ENCODE measurements at places on chromosomes 7 and 10.

- DNase-seq = no peak
These were observed 71.9 kb downstream of the PLXDC2 start for GRCh38 chr10:19888061-19888660.

DNA sequence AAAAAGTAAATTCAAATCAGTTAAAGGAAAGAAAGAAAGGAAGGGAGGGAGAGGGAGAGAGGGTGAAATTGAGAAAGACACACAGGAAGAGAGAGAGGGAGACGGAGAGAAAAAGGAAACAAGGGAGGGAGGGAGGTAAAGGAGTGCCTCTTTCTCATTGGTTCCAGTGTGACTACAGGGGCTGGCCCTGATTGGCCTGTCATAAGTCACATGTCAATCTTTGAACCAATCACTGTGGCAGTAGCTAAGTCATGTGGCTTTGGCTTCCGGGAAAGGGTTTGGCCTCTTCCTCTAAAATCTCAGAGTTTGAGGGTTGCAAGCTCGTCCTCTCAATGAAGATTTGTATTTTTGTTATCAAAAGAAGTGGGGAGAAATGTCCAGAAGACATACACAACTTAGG is 150.2 kb downstream of the RAB11FIP2 start:
- no peak for DNase-seq

DNA sequence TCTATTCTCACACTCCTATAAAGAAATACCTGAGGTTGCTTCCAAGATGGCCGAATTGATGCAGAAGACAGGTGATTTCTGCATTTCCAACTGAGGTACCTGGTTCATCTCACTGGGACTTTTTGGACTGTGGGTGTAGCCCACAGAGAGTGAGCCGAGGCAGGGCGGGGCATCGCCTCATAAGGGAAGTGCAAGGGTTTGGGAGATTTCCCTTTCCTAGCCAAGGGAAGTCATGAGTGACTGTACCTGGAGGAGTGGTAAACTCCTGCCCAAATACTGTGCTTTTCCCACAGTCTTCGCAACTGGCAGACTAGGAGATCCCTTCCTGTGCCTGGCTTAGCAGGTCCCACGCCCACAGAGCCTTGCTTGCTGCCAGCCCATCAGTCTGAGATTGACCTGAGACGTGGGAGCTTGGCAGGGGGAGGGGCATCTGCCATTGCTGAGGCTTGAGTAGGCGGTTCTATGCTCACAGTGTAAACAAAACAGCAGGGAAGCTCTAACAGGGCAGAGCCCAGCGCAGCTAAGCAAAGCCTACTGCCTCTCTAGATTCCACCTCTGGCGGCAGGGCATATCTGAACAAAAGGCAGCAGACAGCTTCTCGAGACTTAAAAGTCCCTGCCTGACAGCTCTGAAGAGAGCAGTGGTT is 152.2 kb downstream of the ARL4A start:
- no peak for DNase-seq

DNA sequence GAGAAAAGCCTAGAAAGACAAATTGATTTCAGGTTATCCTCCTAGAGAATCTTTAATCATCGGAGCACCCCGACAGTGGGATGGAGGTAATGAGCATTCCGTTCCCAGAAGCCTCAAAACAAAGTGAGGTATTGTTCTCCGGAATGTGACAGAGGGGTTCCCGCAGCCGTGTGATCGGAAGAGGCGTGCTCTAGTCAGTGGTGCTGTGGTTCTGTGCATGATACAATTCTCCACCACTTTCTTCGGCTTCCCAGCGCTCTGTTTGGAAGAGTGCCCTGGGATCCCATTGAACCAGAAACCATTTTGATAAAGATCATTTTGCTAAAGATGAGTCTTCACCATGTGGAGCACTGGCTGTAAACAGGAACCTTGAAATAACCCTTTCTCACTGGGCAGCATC is 434.6 kb downstream of the PAXIP1 start:
- no peak for DNase-seq

GRCh38 chr7:136947347-136947746 is 78.9 kb downstream of the CHRM2 start:
- no peak for DNase-seq

DNA sequence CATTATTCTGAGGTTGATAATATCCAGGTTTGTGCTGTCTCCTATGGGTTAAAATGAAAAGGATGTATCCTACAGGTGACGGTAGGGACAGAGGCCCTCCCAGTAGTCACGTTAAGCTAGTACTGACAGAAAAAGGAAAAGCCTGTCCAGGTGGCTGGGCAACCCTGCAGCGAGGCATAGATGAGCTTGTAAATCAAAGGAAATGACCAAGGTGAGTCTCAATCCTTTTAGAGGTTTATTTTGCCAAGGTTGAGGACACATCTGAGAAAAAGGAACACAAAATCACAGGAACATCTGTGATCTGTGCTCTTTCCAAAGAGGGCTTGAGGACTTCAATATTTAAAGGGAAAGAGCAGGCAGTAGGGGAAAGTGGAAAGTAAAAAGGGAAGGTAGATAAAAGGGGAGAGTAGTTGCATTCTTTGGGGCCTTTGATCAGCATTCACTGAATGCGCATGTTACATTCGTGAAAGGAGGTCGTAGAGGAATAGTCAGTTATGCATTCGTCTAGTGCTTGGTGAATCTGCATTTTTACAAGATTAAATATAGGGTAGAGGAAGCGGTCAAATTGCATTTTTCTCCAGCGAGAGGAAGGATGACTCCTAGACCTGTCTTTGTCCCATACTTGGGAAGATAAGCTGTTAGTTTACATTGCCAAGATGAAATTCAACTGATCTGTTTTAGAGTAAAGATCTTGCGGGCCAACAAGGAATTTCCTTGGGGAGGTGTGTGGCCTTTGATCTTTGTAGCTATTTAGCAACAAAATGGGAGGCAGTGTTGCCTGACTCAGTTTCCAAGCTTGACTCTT is 884 bp upstream of the GSTO1 start:
- no peak for DNase-seq

- DNase-seq = no peak
These were observed 36.3 kb downstream of the TRIL start for GRCh38 chr7:28921822-28922221.

DNA sequence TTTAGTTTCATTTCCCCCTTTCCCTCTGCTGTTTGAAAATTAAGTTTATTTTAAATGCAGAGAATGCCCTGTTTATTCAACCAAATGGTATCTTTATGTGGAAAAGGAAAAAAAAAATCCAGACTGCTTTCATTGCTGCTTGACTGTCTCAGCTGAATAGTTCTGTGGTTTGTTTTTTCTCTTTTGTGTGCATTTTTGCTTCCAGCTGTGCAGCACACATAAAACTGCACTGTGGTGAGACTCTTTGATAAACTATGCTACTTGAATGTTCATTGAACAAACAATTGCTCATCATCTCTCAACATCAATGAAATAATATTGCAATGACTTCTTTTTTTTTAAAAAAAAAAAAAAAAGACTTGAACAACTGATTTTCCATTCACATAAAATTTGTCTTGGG is 78.6 kb upstream of the GLI3 start:
- no peak for DNase-seq

DNA sequence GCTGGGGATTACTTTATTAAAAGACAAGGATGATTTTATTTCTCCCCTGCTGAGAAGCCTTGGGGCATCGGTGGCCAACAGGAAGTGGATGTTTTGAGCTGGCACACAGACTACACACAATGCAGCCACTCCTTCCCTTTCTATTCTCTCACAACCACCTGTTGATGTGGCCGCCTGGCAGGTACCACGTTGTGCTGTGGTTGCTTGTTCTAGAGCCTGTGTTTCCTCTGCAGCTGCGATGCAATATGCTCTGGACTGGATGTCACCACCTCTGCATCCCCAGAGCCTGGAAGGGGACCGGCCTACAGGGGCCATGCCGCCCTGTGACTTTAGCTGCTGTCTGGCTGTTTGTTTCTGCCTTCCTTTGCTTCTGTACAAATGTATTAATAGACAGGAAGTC is 195.7 kb upstream of the CELF2 start:
- no peak for DNase-seq

- DNase-seq = no peak
These were observed 42.2 kb downstream of the BMPR1A start for GRCh38 chr10:86798611-86799010.

DNA sequence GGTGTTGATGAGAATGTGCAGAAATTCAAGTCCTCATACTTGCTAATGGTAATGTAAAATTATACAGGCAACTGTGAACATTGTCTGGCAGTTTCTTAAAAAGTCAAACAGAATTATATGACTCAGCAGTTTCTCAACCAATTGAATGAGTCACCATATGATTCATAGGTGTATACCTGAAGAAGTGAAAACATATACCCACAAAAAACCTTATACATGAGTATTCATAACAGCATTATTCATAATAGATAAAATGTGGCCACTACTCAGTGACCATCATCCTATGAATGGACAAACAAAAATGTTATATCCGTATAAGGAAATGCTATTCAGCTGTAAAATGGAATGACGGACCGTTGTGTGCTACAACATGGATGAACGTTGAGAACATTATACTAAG is 253.5 kb downstream of the MALRD1 start:
- no peak for DNase-seq
